ENCODE measurements at places on chromosomes 12 and 14.

GRCh38 chr12:5396541-5396940, 35.4 kb upstream of the NTF3 start:
- no peak for DNase-seq

GRCh38 chr12:126915309-126915708, 1351.7 kb upstream of the TMEM132C start:
- DNase-seq = no peak

DNA sequence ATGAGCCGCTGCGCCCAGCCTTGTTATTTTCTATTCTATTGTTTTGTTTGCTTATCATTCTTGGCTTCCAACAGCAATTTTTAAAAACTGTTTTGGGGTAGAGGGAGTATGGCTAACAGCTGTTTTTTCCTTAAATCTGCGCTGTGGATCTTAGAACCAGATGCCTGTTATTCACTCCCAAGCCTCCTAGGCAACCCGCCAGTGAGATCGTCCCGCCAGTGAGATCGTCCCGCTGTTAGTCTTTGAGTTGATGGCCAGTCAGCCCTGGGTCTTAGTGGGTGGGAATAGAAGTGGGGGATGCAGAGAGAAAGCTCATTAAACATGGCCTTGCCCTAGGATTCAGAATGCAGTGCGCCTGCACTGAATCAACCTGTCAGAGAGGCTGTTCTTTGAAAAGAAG, 67.3 kb upstream of the BICD1 start:
- DNase-seq = no peak

DNA sequence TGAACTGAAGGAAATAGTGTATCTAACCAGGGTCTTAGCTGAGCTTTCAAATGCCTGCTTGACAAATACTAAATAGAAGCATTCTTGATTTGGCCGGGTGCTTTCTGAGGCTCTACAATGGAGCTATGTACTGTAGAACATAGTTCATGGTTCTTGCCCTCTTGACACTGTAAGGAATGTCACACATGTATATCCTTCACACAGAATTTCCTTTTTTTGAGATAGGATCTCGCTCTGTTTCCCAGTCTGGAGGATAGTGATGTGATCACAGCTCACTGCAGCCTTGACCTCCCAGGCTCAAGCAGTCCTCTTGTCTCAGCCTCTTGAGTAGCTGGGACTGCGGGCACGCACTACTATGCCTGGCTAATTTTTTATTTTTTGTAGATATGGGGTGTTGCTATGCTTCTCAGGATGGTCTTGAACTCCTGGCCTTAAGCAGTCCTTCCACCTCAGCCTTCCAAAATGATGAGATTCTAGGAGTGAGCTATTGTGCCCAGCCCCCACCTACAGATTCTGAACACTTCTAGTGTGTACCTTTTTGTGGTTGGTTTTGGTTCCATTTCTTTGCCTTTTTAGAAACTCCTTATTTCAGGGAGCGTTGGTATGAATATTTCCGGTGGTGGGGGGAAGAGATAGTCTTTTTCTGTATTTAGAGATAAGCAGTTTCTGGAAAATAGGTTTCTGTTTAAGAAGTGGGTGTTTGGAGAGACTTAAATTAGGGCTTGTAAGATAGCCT, 4.2 kb downstream of the MLXIP start:
- no peak for DNase-seq

DNA sequence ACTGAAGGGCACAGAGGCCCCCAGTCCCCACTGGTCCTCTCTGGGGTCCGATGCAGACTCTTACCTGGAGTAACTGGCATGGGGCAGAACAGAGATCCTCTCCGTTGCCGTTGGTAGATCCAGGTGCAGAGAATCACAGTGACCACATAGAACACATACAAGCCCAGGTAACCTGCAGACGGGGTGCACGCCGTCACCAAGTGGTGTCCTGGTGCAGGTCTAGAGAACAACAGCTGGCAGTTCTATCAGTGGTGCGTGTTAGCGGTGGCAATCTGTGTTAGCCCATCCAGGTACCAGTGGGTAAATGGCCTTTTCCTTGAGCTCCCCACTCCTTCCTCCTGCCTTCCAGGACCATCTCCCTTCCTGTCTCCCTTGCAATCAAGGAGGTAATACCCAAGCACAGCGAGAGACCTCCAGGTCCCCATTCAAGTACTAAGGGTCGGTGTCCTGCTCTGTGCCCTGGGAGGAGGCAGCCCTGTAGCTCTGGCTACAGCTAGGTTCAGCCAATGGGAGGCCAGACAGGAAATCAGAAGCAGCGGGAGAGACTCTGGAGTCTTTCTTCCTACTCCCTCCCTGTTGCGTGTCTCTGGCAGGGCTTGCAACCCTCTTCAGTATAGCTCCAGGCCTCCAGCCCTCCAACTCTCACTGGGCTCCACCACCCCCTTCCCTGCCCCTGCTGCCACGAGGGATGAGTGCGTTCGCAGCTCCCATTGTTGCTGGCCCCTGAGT, 15.8 kb downstream of the SLC8B1 start:
- DNase-seq = no peak

DNA sequence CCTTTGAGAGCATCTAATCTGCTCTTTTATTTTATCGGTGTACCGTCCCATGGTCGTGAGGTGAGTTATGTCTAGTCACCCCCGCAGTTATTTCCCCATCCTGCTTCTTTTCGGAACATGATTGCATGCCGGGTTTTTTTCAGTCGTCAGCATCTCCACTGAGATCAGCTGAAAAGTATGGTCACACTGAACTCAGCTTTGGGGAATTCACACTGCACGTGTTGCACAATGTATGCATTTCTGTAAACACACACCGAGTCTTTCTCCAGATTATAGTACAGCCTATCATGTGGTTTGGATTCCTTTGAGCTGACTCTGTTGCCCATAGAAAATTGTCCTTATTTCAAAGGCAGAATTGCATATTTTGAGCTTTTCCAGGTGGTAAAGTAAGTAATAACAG, 24.6 kb downstream of the PLXNC1 start:
- no peak for DNase-seq

- DNase-seq = no peak
Measured at GRCh38 chr12:33988913-33989312, 33.4 kb upstream of the ALG10 start.

DNA sequence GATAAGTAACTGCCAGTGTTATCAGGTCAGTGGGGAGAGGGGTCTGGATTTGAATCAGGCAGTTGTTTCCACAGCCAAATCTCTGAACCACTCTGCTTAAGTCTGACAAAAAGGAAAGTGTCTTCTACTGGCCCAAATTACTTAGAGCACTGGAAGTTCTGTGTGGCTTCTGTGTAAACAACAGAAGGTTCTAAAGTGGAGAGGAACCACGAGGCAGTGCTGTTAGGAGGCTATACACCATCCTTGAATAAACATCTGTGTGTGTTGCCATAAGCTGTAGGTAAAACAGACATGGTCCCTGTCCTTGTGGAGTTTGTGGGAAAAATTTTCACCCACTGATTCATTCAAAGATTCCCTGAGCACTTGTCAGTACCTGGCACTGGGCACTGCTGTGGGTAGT, 50.0 kb downstream of the GALNT4 start:
- DNase-seq = no peak

DNA sequence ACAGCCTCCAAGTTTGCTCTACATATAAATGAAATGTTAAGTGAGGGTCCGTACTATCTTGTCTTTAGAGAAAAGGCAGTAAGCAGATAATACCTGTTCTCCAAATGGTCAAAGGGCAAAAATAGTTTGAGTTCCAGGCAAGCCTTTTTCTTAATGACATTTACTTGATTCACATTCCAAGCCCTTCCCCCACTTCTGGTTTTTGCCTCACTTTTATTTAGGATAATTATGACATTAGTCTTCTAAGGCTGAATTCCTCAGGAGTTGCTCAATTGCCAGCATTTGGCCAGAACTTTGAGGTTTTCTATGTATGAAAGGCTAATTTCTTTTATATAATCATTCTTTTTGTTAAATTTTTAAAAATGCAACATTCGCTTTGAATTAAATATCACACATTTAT, 62.5 kb upstream of the DUSP6 start:
- DNase-seq = no peak

DNA sequence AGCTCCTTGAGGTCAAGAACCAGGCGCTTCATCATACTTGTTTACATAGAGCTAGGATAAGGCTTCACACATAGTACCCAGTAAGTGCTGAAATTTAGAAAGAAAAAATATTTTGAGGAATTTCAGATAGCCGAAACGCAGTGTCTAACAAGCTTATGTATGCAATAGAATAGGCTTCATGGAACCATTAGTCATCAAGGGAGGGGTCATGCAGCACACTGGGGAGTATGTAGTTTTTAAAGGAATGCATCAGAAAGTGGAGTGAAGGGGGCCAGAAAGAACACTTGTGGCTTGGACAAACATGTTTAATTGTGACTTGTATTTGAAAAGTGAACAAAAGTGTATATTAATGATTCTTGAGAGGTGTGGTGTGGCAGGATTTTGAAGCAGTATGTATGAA, 38.1 kb downstream of the DBX2 start:
- no peak for DNase-seq

DNA sequence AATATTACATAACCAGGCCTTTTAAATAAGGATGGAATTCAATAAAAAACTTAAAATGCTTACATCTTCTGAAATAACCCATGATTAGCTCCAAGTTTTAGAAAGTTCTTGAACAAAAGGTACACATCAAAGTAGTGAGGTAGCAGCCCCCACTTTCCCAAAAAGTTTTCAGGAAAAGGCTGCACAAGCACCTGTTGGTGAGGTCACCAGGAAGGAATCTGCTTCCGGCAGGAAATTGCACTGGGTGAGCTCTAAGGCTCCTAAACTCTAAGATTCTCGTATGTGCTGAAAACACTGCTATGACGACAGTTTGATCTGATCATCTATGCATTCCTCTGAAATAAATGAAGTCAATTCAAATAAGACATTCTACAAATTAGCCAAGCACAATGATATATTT, 34.3 kb upstream of the TTC7B start:
- DNase-seq = peak; percentile 38

DNA sequence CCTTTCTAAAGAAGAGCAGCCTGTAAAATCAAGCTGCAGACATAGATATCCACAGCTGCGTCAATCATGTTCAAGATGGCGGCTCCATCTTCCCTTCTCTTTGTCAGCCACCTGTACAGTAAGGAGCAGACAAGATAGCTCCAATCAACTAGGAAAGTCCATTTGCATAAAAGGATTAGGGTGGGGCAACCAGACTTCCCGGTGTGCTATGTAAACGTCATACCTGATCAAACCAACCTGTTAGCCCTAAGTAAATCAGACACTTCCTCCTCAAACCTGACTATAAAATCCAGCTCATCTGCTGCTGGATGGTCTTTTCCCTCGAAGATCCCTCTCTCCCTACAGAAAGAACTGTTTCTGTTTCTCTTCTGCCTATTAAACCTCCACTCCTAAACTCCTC, 60.1 kb downstream of the BCAT1 start:
- DNase-seq = no peak

GRCh38 chr12:114194956-114195355, 211.0 kb downstream of the TBX5 start:
- DNase-seq = no peak

- DNase-seq = no peak
Measured at GRCh38 chr14:97023871-97024270, 226.7 kb downstream of the VRK1 start.

DNA sequence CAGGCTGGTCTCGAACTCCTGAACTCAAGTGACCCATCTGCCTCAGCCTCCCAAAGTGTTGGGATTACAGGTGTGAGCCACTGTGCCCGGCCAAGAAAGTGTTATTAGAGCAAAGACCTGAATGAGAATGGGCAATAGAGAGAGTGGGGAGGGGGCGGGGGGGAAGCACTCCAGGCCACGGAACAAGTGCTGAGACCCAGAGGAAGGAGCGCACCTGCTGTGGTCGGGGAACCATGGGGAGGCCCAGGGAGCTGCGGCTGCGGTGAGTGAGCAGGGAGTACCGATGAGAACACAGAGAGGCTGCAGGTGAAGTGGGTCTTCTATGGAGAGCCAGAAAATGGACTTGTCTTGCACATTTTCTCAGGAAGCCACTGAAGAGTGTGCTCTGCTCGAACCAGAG, 10.8 kb downstream of the SMIM41 start:
- no peak for DNase-seq

DNA sequence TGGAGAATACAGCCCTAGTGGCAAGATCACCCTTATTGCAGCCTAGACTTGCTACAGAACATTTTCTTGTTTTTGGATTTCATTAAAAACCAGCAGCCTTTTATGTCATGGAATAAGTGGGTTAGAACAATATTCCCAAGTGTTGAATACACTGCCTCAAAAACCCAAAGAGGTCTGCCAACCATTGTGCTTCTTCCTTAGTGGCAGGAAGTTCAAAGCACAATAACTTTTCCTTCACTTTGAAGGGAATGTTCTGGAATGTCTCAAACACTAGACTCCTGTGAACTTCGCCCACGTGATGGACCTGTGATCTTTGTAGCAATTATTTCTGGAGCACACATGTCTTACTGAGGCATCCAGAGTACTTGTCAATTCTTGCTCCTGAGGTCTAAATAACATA, 8.5 kb downstream of the SLC17A8 start:
- no peak for DNase-seq

- no peak for DNase-seq
Measured at GRCh38 chr14:87094913-87095312, 898.1 kb downstream of the GALC start.

GRCh38 chr12:18421867-18422266, 160.5 kb downstream of the PIK3C2G start:
- DNase-seq = no peak

- DNase-seq = no peak
Measured at GRCh38 chr12:101743242-101743641, 4.0 kb upstream of the SYCP3 start.

DNA sequence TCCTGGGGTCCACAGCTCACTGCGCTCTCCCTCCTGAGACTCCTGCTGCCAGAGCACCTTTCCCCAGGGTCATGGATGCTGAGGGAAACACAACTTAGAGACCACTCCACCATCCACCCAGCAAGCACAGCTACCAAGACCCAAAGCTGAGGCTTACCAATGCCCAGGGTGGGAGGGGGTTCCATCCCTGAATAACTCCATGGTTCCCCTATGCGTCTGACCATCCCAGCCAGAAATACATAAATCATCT, 36.3 kb downstream of the DAD1 start:
- DNase-seq = no peak

DNA sequence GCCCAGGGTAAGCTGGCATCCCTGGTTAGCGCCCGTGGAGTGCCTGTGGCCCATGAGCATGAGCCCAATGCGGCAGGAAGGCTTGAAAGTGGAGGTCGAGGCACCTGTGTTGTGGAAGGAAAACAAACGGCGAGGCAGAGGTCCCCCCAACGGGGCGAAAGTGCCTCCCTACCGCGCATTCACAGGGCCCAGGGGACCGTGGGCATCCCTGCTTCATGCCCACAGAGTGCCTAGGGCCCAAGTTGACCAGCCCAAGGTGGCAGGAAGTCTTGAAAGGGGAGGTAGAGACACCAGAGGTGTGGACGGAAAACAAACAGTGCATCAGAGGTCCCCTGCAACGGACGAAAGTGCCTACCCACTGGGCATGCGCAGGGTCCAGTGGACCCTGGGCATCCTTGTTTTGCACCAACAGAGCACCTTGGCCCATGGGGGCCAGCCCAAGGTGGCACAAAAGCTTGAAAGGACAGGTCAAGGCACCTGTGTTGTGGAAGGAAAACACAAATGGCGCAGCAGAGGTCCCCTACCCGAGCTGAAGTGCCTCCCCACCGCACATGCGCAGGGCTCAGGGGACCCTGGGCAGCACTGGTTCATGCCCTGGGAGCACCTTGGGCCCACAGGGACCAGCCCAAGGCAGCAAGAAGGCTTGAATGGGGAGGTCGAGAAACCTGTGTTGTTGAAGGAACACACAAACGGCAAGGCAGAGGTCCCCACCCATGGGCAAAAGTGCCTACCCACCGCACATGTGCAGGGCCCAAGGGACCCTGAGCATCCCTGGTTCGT, 377.5 kb downstream of the ALG10 start:
- no peak for DNase-seq
